ENCODE measurements at places on chromosomes 16 and 17.

DNA sequence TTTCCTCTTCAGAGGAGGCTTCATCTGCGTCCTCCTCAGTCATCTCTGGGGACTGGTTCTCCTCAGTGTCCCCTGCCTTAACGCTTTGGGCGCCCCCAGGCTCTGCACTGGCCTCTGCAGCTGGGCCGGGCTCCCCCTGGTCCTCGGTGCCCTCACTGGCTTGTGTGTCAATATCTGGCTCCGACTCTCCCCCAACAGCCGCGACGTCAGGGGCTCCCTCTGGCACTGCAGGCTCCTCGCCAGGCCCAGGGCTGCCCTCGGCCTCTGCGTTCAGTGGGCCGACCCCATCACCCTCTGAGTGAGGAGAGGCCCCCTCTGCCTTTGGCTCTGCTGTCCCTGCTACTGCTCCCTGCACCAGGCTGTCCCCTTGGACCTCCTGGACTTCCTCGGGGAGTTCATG, 34.7 kb downstream of the SRL start:
- no peak for DNase-seq

- DNase-seq = no peak
These were observed 31.4 kb downstream of the CRAMP1 start for GRCh38 chr16:1643521-1643920.

- DNase-seq = no peak
These were observed 12.7 kb downstream of the MNT start for GRCh38 chr17:2388020-2388682.

- no peak for DNase-seq
These were observed 1.0 kb downstream of the NOG start for GRCh38 chr17:56594320-56595107.

DNA sequence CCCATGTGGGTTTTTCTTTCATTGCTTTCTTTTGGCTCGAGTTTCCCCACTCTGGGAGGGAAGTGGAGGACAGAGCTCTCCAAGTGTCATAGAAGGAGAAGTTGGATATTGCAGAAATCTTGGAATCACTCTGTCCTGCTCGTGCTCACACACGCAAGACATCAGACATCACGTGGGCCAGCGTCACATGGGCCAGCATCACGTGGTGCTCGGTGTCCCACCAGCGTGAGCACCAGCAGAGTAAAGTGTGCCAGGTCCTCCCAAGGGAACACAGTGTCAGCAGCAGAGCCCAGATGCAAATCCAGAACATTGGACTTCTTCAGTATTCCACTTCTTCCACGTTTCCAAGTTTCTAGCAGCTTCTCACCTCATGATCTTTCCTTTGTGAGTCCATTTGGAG, 327.0 kb downstream of the FOXL1 start:
- no peak for DNase-seq

DNA sequence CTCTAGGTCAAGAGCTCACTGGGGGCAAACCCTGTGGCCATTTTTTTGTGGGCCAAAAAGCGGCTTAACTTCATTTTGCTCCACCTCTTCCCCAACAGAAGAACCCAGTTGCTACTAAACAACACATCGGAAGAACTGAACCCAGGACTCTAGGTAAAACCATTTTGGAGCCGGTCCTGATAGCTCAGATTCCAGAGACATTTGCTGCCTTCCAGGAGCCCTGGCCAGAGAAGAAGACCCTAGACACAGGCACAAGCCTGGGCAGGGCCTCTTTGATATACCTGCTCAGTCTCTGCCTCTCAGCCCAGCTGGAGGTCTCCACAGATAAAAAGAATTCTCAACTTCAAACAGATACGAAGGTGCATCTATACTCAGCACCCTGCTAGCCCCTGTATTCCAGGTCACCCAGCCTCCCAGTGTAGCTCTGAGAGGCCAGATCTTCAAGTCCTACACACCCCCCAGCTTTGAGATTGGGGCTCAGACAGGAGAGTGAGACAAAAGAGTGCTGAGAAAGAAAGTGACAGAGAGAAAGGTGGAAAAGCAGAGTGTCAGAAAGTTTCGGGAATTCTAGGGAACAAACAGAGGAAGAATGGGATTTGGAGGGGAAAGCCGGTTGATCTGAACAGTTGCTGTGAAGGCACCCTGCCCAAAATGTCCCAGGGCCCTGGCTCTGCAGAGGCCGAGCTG, 6.6 kb upstream of the HOXB9 start:
- DNase-seq = no peak

DNA sequence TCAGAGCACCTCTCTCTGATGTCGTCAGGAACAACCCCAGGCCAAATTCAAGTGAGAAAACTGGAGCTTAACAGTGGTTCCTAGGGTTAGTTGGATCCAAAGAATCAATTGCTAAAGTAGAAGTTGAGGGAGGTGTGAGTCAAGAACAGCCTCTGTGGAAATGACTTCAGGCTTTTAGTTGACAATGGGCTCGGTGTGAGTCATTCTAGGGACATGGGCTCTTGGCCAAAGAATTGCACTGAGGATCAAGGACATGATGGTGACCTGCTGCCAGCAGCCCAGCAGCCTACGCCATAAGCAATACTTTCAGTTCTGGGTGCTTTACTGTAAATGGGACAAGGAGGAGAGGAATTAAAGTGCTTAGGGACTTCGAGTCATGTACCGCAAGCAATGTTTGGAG, 32.1 kb upstream of the SMURF2 start:
- no peak for DNase-seq

DNA sequence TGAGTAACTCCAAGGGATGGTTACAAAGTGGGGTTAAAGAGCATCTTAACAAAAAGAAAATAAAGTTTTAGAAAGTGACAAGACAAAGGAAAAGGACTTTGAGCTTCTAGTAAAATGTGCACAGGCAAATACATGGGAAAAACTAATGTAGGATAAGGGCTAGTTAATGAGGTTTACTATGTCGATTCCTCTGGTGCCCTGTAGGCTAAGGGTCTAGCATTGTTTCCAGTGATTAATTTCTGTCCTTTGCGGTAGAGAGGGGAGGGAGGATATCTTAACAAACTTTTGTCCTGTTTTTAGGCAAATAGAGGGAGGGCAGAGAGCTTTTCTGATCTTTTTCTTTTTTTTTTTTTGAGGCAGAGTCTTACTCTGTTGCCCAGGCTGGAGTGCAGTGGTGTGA, 96.6 kb upstream of the SIAH1 start:
- no peak for DNase-seq

- no peak for DNase-seq
These were observed 120.2 kb downstream of the C16orf78 start for GRCh38 chr16:49493836-49494235.

- DNase-seq = no peak
These were observed 49.6 kb downstream of the MRC2 start for GRCh38 chr17:62676952-62677596.

DNA sequence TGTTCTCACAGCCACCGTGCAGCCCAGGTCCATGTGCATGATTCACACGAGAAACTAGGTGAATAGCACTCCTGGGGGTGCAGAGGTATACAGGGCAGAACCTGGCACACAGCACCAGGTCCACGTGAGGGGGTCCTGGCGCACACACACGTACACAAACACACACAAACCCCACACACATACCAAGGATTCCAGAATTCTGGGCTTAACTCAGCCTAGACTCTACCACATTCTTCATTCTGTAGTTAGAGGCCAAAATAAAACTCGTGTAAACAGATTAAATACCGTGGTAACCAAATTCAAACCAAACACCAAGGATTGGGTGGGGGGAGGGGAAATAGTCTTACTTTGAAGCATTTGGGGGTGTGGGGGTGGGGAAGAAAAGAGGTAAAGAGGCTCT, 58.5 kb downstream of the XYLT1 start:
- no peak for DNase-seq

DNA sequence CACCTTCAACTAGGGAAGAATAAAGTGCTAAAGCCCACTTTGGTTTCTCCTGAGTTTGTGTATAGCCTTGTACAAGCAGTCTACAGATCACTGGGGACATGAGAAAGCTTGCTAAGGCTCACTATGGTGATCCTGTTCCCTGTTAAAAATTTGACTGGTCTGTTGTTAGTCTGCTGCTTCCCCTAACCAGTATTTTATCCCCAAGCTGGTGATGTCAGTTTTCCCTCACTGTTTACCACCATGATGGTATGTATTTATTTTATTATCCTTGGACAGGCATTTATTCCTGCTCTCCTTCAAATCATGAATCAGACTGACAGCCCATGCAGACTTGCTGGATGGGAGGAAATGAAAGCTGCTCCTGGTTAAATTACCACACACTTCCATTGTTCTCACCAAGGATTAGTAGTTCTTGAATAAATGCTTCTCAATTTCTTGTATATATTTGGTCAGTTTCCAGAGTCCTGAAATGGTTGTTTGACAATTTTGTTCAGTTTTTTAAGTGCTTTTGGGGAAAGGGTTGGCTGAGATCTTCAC, 99.6 kb downstream of the CA4 start:
- DNase-seq = no peak

GRCh38 chr17:50487213-50488096, 8.8 kb downstream of the RSAD1 start:
- no peak for DNase-seq

GRCh38 chr17:80920441-80920840, 71.2 kb upstream of the CHMP6 start:
- DNase-seq = no peak

GRCh38 chr16:8087597-8088289, 502.6 kb downstream of the TMEM114 start:
- DNase-seq = no peak

GRCh38 chr17:5838661-5839300, 231.4 kb upstream of the WSCD1 start:
- no peak for DNase-seq

GRCh38 chr17:46082257-46082656, 83.2 kb downstream of the STH start:
- no peak for DNase-seq

- no peak for DNase-seq
These were observed 60.9 kb downstream of the CLEC19A start for GRCh38 chr16:19346335-19346922.

DNA sequence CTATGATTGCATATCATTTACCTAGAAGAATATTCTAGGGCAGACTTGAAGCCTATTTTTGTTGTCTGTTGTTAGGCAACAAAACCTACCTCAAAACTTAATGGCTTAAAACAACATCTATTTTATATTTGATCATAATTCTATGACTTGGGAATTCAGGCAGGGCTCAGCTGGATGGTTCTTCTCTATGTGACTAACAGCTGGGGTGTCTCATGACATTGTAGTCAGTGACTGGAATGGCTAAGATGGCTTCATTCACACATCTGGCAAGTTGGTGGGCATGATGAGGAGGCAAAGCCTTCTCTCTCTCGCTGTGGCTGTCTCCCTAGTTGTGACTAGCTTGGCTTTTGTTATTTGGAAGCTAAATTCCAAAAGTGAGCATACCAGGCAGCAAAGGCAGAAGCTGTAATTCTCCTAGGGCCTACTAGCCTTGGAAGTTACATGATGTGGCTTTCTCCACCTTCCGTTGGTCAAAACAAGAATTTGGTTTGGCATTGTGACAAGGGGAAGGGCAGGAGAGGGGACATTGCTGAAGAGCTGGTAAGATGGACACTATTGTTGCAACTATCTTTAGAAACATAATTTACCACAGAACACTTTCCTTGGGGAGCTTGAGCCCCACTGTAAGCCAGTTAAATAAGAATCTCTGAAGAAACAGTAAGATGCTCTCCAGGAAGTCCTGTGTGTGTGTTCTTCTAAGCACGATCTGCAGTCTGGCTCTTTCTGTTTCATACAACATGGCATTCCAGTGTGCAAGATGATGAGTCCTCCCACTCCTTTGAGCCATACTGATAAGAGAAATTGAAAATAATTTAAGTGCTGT, 39.4 kb downstream of the ZNRF1 start:
- DNase-seq = no peak

DNA sequence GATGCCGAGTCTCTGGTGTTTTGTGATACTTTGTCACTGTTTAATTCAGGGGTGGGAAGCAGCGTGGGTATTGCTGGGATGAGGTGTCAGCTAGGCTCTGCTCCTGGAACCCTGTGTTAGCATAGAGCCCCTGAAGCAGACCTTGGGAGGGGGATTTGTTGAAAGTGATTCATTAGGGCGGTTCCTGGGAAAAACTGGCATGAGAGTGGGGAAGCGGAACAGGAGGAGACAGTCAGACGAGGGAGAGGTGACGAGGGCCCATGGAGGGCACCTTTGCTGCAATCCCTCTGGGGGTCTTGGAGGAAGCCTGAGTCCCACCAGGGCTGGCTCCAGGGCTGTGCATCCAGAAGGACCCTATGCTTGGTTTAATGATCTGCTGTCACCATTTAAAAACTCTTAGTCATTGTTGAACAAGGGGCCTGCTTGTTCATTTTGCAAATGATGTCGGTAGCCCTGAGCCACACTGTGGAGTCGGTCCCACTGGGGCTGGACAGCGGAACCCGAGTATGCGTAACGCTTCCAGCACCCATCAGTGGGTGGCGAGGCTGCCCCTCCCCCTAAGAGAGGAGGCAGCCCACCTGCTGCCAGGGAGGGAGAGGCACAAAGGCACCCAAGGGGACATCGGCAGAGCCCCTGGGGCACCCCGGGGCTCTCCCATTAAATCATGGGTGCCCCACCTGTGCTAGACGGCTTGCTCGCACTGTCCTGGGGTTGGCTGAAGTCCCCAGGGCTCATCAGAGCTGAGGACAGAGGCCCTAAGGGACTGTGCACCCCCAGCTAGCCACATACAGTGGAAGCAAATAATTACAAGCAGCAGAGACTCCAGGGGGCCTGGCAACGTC, 35.4 kb downstream of the WFDC1 start:
- no peak for DNase-seq

- DNase-seq = no peak
These were observed 111.5 kb downstream of the RMI2 start for GRCh38 chr16:11456741-11457140.

GRCh38 chr16:14303182-14303618, 232.1 kb downstream of the MRTFB start:
- DNase-seq = no peak

- DNase-seq = no peak
These were observed 18.3 kb downstream of the RND2 start for GRCh38 chr17:43043307-43043706.

GRCh38 chr17:78257810-78258322, 26.4 kb downstream of the TMEM235 start:
- DNase-seq = no peak

- DNase-seq = no peak
These were observed 2.7 kb upstream of the ZNF594 start for GRCh38 chr17:5194346-5194745.

DNA sequence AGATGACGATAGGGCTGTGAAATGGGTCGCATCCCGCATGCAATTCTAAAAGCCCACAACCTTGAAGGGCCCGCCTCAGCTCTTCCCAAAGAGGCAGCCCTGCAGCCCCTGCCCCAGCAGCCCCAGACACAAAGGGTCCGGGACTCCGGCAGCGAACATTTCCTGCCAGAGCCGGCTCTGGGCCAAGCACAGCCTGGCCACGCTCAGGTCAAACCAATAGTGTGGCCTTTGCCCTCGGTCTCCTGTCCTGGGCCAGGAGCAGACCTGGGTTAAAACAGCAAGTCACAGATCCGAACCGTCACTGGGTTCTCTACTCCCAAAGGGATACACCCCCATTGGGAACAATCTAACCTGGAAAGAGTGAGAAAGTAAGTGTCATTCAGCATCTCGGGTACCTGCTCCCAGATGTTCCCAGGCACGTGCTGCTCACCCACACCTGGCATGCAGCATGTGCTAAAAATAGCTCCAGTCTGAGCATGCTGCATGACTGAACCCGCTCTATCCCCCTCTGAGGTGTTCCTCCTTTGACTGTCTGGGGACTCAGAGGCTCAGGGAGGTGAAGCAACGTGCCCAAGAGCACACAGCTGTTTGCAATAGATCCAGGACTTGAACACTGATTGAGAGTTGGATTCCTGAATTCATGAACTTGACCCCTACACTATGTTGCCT, 22.2 kb upstream of the ATP2A3 start:
- no peak for DNase-seq
